ENCODE measurements at places on chromosomes 13 and 19.

- DNase-seq, result peak; percentile 84
These were observed 710 bp upstream of the BTBD2 start for GRCh38 chr19:2016041-2016807.

GRCh38 chr13:44159633-44160279 lies 213.9 kb upstream of the SERP2 start:
- DNase-seq, result no peak

GRCh38 chr19:8596168-8596567 lies 14.3 kb downstream of the ADAMTS10 start:
- DNase-seq, result no peak

GRCh38 chr19:7395360-7396066 lies 46.8 kb downstream of the ARHGEF18 start:
- DNase-seq, result no peak

GRCh38 chr19:18541258-18541991 lies 1.9 kb downstream of the FKBP8 start:
- DNase-seq, result no peak

DNA sequence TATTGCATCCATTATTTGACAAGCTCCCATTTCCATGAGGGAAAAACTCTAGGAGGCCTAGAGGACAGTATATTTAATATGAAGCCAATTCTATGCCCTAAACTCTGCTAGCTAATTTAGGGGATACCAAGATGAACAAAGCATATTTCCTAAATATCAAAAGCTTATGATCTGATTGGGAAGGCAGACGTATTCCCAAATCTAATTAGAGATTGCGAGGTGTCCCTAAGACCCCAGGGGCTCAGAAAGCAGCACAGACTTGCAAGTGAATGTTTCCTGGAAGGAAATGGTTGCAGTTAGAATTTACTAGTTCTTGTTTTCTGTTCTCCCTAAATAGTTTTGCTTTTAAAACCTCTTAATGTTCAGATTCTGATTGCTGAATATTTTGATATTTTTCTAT lies 30.7 kb downstream of the NDFIP2 start:
- DNase-seq, result no peak

DNA sequence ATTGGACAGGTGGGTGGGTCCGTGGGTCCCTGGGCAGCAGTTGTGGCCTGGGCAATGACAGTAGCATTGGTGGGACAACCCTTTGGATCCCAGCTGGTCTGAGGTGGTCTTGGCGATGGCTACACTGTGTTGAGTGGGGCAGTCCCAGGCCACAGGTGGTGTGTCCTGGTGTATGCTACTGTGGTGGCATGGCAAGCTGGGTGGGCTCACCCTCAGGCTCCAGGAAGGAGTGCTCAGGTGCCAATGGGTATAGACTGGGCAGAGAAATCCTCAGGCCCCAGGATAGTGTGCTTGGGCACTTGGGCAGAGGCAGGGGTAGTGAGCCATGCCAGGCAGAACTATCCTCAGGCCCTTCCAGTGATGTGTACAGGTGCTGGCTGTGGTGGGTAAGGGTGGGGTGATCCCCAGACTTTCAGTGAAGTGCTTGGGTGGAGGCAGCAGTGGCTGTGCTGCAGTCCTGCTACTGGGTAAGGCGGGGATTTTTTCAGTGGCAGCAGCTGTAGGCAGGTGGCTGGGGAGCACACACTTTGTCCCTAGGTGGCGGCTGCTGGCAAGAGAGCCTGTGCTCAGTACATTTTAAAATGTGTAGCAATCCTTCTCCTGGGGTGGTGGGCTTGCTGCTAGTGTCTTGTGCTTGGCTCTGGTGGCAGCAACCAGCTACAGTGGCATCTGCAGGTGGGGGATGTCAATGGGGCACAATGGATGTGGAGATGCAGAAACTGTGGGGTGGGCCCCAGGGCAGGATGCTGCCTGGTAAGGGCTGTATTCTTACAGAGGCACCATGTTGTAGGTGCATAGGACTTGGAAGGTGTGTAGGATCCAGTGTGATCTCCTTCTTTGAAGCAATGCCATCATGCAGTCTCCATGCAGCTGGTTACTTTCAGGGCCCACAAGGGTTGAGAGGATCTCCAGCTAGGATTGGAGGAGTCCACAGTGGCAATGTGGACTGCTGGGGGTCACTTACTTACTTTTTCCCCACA lies 64.9 kb downstream of the DNAJC3 start:
- no peak for DNase-seq

DNA sequence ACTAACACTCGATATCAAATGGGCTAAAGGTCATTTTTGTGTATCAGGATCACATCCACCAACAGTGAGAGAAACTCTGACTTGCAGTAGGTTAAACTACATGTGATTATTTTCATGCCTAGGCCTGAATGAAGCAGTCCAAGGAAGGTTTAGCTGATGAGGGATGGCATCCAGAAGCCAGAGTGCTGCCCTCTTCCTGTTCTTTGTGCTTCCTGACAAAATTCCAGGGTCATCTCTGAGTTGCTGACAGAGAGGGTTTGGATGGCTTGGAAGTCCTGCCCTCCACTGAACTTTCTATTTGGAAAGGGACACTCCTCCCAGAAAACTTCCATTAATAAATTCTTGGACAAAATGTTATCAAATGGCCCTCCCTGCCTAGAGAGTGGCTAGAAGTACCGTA lies 728.3 kb upstream of the SLC10A2 start:
- no peak for DNase-seq

DNA sequence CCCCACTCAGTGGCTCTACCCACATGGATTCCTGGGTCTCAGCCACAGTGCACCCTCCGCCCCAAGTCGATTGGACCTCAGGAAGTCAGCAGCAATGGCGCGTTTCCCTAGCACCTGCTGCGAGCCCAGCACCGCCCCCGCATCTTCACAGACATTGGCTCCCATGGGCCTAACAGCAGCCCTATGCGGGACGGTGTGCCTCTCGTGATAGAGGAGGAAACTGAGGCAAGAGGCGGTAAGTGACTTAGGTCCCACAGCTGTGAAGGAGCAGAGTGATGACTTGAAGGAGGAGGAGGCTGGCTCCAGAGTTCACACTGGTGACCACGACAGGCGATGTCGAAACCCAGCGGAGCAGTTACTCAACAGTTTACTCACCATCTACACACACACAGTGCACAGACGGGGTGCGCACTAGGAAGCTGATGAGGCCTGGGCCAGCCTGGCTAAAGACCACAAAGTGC lies 104.5 kb upstream of the SOX1 start:
- DNase-seq, result no peak

DNA sequence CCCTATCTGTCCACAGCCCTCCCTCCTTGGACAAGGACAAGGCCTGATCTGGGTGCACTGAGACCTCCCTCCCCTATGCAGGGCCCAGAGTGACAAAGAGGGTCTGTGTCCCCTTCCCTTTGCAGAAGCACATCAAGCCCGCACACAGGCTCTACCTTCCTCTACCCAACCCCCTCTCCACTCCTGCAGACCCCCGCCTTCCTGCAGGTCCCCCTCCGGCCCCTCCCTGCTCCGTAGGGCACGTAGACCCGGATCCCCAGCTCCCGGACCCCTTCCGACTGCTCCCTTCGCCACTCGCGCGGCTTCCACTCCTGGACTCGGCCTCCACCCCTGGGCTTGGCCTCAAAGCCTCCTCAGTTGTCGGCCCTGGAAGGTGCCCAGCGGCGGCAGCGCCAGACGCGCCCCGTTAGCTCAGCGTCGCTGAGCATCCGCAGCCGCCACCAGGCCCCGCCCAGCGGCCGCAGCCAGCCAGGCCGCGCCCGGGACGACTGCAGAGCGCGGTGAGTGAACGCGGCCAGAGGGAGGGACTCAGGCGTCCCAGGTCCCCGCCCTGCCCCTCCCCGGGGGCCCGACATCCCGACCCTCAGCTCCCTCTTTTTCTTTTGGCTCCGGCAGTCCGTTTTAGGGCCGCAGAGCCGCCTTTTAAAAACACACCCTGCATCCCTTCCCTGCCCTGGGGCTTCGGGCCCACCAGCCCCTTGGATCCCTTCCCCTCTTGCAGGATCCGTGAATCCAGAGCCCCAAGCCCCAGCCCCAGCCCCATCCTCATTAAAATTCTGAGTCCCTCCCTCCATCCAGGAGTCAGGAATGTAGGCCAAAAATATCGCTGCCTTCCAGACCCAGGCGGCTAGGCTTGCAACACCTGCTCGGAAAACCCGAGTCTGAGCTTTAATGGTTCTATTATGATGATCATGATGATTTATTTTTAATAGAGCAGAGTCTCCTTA lies 1.5 kb upstream of the MYADM start:
- DNase-seq, result peak; percentile 86

GRCh38 chr19:31910224-31910623 lies 435.2 kb upstream of the ZNF507 start:
- DNase-seq, result no peak

- no peak for DNase-seq
These were observed at the start of gene F10 for GRCh38 chr13:113122550-113123225. F10 (plus strand) TSS chr13:113122799; CDS start chr13:113122856, 57 bp downstream.
